ENCODE measurements at places on chromosomes 11 and 22.
A peak's percentile ranks its signal among the peaks of the same experiment; 100 is the strongest.

DNA sequence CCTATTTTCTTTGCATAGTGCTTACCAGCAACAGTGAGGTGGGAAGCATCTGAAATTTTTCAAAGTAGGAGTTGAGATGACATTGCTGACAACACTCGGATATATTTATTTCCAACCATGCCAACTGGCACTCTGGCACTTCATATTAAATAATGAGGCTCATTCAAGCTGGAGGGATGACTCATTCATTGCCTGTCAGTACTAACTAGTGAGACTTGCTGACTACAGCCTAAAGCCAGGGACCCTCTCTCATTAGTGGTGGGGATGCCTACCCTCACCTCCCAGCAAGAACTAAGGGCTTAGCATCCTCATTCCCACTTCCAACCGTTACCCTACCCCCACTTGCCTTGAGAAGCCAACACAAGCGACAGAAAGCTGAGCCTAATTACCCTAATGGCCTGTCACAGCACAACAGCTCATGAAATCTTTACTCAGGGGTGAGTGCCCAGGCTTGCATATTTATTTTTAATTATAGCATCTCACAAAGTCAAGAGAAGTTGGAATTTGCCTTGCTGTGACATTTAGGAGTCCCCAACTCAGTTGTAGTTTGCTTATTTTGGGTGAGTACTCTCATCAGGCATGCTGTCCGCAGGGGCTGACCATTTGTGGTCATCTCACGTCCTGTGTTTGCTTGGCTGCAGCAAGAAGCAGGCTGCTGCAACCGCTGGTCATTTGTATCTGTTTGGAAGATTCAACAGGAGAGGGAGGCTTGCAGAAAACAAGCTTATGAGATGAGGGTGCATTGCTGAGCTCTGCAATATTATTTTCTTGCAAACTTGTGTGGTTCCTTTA lies 181.6 kb upstream of the POU2AF2 start:
- DNase-seq: no peak

DNA sequence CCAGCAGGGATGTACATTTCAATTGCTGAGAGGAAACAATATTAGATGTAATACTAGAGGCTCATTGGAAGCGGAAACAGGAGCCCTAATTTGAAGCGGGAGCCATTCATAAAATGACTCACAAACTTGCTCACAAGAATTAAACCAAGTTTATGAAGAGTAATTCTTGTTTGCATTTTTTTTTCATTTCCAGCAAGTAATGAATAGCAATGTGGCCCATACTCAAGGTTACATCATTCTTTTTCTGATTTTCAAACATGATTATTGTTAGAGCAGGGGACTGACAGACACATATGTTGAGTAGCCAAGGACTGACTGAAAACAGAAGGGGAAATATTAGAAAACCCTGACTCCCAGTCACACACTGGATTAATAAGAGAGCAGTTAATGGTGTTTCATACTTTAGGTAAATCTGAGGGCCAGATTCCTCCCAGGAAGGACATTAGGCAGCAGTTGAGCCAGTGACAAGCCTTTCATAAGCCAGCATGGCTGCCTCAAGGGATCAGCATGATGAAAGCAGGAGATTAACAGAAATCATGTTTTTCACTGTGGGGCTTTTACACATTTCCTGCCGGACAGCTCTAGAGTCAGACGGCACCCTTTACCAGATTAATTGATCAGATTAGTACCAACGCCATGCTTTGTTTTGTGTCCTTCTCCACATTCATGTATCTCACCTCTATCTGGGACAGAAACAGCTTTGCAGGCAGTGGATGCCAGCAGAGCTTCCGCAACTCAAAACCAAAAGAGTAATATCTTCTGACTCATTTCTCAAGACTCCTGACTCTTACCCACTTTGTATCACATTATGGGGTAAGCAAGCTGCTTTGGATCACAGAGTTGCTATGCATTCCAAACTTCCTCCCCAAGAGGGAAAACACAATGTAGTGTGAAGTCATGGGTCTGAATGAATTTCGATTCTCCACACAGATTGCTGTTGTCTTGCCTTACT lies 831.6 kb downstream of the KCNA4 start:
- DNase-seq: no peak

DNA sequence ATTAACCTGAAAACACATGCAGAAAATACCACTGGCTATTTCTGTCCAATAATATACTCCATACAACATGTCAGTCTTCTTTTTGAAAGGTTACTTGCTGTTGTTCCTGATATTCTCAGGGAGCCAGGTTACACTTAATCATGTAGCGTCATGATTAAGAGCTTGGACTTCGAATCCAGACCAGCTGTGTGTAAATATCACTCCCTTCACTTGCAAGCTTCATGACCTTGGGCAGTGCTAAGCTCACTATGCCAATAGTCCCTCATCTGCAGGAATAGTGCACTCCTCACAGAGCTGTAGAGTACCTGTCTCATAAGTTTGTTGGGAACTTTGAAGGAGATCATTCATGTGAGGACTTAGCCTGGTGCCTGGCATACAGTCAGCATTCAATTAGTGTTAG lies 1.9 kb downstream of the HTR3B start:
- DNase-seq: no peak

GRCh38 chr22:46974631-46975585 lies 212.5 kb downstream of the TBC1D22A start:
- DNase-seq: no peak

- DNase-seq: no peak
Measured at GRCh38 chr11:126163779-126164178, 47.7 kb downstream of the RPUSD4 start.

DNA sequence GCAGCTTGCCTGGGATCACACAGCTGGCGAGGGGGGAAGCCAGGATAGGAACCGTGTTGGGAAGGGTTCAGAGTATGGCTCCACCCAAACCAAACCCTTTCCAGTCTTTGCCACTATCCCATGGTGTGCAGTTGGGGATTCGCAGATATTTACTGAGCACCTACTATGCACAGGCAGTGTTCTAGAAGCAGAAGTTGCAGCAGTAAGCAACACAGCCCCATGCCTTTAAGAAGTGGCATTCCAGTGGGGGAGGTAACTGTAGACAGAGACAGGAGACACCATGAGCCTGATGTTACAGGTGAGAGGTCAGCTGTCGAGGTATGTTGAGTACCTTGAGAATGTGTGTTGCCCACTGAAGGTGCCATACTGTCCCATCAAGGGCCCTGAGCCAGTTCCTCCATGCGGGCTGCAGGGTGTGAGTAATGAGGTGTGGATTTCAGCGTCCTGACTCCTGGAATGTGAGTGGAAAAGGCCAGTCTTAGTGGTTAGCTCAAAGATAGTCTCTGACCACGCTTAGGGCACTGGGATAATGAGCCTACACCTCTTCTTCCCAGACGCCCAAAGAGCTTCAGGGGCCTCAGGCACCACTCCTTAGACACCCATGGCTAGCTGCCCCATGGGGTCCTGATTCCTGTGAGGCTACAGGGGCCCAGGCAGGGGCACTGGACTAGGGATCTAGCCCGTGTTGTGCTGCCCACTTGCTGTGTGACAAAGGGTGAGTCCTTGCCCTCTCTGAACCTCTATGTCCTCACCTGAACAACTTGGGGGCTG lies 71.8 kb upstream of the TP53I11 start:
- no peak for DNase-seq

- DNase-seq: no peak
Measured at GRCh38 chr11:33891714-33892327, at the start of gene LMO2. LMO2 (minus strand) TSS chr11:33892076; CDS start chr11:33869716, 22,360 bp downstream.

DNA sequence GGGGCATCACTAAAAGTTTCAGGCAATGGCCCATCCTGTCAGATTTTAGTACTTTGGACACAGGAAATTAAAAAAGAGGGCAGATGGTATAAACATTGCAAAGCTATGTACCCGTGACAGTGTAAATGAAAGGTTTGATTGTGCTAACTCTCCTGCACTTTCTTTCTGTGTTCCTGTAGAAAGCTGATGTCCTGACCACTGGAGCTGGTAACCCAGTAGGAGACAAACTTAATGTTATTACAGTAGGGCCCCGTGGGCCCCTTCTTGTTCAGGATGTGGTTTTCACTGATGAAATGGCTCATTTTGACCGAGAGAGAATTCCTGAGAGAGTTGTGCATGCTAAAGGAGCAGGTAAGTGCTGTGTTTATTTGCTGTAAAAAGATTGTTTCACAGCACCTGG lies 10.3 kb downstream of the CAT start:
- no peak for DNase-seq

- no peak for DNase-seq
Measured at GRCh38 chr11:131486100-131486499, 115.7 kb downstream of the NTM start.

GRCh38 chr22:41913842-41914534 lies 886 bp downstream of the SHISA8 start:
- no peak for DNase-seq

- no peak for DNase-seq
Measured at GRCh38 chr22:48746789-48747425, 1080.8 kb downstream of the BRD1 start.

DNA sequence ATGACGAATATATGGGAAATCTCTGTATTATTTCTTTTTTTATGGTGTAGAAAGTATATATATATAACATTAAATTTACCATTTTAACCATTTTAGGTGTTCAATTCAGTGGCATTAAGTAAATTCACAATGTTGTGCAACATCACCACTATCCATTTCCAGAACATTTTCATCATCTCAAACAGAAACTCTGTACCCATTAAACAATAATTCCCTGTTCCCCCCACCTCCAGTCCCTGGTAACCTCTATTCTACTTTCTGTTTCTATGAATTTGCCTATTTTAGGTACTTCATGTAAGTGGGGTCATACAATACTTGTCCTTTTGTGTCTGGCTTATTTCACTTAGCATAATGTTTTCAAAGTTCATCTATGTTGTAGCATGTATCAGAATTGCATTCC lies 15.3 kb upstream of the PTS start:
- no peak for DNase-seq

DNA sequence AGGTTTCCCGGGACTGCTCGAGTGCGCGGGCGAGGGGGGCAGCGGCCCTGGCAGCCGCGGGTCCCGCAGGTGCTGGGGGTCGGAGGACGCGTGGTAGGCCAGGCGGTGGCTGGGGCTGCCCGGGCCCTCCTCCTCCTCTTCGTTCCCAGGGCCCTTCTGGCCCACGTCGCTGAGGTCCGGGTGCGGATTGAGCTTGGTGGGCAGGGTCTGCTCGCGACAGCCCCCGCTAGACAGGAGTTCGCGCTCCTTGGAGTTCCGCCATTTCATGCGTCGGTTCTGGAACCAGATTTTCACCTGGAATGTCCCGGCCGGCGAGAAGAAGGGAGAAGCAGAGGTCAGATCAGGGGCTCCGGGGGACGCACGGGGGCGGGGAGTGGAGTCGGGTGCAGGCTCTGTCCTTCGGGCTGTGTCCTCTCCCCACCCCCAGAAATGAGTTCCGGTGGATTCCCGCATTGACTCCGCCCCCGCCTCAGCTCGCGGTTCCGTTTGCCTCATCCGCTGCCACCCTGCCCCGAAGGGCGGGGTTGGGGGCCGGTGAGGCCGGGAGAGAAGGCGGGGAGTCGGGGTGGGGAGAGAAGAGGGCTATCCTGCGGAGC lies 3.9 kb downstream of the DBX1 start:
- DNase-seq: peak; percentile 34

- no peak for DNase-seq
Measured at GRCh38 chr11:70364178-70364577, 34.2 kb upstream of the CTTN start.

GRCh38 chr11:48033918-48034341 lies 53.6 kb downstream of the PTPRJ start:
- no peak for DNase-seq

- DNase-seq: no peak
Measured at GRCh38 chr11:13465909-13466371, 2.9 kb upstream of the BTBD10 start.

DNA sequence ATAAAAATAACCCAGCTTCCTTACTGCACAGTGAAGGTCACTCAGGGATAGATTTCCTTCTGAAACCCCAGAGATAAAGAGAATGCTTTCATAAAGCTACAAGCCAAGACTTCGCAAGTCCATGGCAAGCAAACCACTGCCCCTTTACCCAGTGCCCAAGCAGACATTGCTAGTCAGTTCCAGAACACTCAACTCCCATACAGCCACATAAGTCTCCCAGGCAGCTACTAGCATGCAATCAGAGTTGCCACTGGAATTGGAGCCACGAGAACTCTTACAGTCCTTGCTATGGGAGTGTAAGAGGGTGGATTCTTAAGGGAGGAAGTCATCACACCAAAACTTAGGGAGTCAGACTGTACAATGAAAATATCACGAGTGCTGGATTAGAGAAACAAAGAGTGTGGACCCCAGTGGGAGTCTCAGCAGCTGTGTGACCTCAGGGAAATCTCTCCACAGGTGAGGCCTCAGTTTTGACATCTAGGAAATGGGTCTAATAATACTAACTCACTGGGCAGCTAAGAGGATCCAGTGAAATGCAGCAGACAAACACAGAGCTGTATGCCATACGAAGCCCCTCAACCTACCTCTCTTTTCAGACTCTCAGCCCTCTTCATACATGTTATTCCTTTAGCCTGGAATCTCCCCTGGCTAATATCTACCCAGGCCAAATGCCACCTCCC lies 526.6 kb downstream of the MN1 start:
- DNase-seq: no peak

- no peak for DNase-seq
Measured at GRCh38 chr11:12625438-12626071, 48.7 kb upstream of the TEAD1 start.

DNA sequence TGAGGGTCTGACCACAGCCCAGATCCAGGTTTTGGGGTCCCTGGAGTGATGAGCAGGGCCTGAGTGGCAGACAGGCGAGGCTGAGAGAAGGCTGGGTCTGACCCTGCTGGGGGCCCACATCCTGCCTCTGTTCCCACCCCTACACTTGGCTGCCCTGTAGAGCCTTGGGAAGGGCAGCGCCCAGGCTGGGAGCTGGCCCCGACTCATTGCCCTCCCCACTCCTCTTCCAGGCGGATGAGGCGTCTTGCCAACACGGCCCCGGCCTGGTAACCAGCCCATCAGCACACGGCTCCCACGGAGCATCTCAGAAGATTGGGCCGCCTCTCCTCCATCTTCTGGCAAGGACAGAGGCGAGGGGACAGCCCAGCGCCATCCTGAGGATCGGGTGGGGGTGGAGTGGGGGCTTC lies 4.9 kb downstream of the DERL3 start:
- DNase-seq: no peak

- DNase-seq: no peak
Measured at GRCh38 chr11:101342307-101342706, 212.7 kb upstream of the PGR start.

DNA sequence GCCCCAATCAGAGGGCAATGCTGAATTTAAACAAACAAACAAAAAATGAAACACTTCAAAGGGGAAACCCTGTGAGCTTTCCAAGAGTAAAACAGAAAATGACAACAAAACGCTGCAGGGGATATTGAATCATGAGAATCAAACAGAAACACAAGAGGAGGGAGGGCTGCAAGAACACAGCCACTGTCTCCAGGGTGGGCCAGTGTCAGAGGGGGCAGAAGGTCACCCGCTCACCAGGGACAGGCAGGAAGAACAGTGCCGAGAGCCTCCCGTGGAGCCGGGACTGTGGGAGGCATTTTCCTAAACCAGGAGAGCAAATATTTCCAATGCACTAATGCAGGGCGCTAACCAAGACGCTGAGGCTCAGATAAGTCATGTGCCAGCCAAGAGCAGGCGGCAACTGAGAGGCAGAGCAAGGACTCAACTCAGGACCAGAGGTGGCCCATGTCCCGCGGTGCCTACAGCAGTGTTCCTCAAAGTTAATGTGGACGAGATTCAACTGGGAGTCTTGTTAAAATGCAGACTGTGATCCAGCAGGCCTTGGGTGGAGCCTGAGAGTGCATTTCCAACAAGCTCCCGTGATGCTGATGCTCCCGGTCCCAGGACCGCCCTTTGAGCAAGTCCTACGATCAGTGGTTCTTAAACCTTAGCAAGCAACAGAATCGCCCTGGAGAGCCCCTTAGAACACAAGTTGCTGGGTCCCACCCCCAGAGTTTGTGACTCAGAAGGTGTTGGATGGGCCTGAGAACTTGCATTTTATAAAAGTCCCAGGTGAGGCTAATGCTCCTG lies 197.2 kb downstream of the TENM4 start:
- no peak for DNase-seq
